Endothelial cell of umbilical vein (primary cell): ENCODE measurements at places on chromosomes 7 and 10.

- no peak overlapping the region for H3K4me3 ChIP-seq
- no peaks in the 10 kb centered on the region for H3K4me1 ChIP-seq
- H3K27me3 ChIP-seq: no peaks in the 10 kb centered on the region
Measured at GRCh38 chr10:79378647-79379511, 31.6 kb downstream of the PPIF start.

DNA sequence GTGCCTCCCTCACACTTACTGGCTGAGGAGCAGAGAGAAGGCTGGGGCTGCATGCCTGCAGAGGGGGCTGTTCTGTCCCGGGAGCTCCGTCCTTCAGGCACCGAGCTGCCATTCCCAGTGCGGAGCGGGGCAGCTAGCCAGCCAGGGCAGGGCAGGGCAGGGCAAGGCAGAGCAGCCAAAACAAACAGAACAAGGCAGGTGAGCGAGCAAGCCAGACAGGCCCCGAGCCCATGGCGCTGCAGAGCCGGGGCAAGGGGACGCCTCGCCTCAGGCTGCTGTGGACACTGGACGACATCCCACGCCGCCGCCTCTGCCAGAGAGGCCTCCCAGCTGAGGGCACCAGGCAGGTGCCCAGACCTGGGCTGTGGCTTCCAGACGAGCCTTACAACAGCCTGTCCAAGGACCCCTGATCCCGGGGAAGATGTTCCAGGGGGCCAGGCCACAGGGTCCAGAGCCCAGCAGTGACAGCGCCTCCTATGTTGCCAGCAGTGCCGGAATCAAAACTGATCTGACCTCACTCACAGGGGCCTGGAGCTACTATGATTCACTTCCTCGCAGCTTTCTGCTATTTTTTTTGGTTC, 8.2 kb upstream of the NDST2 start:
- no peak overlapping the region for H3K4me3 ChIP-seq
- H3K4me1 ChIP-seq: peaks cover 39% of the 10 kb centered on the region
- H3K27me3 ChIP-seq: no peaks in the 10 kb centered on the region
- peaks cover 2% of the 10 kb centered on the region for H3K36me3 ChIP-seq

DNA sequence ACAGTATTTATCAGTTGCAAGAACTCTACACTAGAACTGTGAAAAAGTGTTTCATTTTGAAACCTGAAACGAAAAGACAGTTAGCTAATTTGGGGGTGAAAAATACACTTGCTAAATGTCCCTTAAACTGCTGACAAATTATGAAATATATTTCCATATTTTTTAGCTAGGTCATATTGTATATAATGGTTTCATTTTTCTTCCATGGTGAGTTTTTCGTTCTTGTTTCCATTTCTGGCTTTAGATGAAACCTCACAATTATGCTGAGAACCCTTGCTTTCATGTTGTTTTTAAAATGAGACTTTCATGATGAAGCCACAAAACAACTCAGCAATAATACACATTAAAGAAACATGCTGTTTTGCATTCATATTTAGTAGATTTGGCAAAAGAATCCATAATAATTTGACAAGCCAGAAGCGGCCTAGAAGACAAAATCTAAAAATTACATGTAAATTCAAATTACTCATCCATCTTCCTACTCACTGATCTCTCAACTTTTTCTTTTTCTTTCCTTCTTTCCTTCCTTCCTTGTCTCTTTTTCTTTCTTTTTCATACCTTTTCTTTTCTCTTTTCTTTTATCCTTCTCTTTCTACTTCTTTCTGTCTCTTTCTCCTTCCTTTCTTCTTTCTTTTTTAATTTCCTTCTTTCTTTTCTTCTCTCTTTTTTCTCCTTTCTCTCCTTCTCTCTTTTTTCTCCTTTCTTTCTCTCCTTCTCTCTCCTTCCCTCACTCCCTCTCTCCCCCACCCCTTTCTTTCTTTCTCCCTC, 46.5 kb upstream of the ITGB8 start:
- no peaks in the 10 kb centered on the region for H3K27me3 ChIP-seq
- H3K4me3 ChIP-seq: no peak overlapping the region
- no peaks in the 10 kb centered on the region for H3K36me3 ChIP-seq
- no peak overlapping the region for H3K27ac ChIP-seq

GRCh38 chr10:46106410-46107255, 60.6 kb upstream of the MSMB start:
- H3K27ac ChIP-seq: no peak overlapping the region
- DNase-seq: peak; percentile 34
- H3K4me3 ChIP-seq: peak overlapping the region; percentile 35
- H3K4me1 ChIP-seq: peaks cover 3% of the 10 kb centered on the region
- H3K27me3 ChIP-seq: peaks cover 9% of the 10 kb centered on the region

DNA sequence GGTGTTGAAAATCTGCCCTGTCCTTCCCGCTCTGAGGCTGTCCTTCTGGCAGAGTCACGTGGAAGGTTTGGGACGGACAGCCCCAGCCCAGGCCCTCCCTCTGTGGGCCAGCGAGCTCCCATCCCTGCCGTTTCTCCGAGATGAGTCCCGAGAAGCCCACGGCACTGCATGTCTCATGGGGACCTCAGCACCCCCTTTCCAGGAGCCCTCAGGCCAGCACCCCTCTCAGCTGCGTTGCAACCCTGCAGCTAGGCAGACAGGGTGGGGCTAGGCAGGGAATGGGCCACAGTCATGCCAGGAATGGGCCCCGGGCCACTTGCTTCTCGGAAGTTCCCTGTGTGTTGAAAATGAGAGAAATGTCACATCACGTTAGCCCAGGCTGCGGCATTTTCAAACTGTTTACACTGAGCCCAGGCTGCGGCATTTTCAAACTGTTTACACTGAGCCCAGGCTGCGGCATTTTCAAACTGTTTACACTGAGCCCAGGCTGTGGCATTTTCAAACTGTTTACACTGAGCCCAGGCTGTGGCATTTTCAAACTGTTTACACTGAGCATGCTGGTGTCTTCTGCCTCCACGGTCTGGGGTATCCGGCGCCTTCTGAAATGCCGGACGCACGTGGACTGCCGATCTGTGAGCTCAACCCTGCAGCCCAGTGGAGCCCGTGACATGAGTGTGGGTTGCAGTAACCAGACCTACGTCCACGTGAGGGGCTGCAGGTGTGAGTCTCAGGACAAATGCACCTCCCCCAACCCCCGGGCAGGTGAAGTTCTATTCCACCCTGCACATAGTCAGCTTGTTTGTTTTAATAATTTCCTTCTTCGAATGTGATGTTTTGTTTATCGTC, 42.6 kb downstream of the FAM20C start:
- no peaks in the 10 kb centered on the region for H3K27me3 ChIP-seq
- no peak overlapping the region for H3K4me3 ChIP-seq
- no peak overlapping the region for H3K27ac ChIP-seq
- no peak for DNase-seq

DNA sequence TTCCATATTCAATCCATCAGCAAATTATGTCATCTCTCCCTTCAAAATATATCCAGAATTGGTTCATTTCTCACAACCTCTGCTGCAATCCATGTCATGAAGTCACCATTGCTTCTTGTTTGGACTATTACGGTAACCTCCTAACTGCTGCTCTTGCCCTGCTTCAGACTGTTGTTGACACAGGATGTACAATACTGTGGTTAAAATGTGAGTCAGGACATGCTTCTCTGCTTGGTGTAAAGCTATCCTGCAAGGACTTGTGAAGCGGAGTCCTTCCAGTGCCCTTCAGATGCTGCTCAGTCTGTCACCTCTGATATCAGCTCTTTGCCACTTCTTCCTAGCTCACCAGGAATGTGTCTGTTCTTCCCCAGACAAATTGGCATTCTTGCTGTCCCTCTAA, 10.4 kb upstream of the NXPH1 start:
- no peaks in the 10 kb centered on the region for H3K27me3 ChIP-seq
- DNase-seq: no peak
- H3K36me3 ChIP-seq: no peaks in the 10 kb centered on the region

DNA sequence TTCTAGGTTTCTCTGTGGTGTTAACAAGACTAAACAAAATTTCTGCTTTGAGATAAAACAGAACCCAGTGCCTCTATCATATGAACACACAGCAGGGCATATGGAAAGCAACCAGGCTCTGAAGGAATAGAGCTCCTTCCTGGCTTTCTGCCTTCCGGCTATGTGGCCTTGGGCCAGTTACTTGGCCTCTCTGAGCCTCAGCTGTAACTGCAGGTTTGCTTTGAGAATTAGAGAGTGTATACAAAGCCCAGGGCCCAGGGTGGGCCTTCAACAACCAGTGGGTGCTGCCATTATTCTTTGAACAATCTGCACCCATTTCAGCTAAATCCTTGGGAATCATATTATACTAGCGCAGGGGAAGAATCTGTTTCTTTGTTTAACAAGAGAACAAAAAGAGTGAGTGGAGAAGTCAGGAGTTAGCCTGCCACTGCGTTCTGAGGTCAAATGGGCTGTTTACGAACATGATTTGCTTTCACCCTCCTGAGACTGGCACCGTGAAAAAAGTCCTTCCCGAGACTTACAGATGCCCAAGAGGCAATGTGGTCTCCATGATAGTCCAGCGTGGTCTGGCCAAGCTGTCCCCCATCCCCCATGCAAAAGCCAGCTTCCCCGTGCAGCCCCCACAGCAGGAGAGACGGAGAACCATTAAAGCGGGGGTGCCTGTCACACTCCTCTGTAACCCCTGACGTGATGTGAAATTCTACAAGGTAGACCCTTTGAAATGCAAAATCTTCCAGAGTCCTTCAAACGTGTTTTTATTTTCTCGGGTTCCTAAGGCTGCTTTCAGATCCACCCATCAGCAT, 4.9 kb downstream of the FAM53B start:
- no peak overlapping the region for H3K27ac ChIP-seq
- no peaks in the 10 kb centered on the region for H3K36me3 ChIP-seq
- H3K4me3 ChIP-seq: no peak overlapping the region
